Myocyte (in vitro differentiated cells): ENCODE measurements at places on chromosomes 6 and 20.

DNA sequence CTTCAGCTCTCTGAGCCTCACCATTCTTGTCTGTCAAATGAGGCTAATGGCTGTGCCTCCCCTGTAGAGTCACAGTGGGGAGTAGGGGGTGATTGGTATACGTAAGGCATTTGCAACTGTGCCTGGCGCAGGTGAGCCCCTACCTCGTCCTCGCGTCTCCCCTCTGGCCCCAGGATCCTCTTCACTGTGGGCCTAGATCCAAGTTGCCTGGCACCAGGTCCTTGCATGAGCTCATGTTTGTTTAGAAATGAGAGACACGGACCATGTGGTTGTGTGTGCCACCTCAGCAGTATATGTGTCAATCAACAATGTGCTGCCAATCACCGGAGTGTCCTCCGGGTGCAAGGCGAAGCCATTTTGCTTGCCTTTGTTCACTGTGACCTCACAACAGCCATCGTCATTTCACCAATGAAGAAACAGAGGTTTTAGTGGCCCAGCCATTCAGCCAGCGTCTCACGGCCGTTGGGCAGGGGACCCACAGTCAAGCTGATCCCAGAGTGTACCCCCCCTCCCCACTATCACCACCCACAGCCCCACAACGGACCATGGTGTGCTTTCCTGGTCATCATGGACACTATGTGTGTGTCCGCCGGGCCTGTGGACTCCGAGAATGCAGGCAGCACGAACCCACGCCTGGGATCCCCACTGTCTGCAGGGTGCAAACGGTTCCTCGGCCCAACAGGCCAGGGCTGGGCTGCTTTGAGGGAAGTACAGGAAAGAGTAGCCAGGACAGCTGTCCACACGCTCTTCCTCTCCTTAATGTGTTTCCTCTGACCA is 35.9 kb upstream of the STX16 start:
- no peak for DNase-seq

GRCh38 chr6:15475261-15475660 is 187.6 kb downstream of the DTNBP1 start:
- DNase-seq = no peak

- DNase-seq = no peak
Observed at GRCh38 chr20:275791-276190, 14.8 kb downstream of the C20orf96 start.

DNA sequence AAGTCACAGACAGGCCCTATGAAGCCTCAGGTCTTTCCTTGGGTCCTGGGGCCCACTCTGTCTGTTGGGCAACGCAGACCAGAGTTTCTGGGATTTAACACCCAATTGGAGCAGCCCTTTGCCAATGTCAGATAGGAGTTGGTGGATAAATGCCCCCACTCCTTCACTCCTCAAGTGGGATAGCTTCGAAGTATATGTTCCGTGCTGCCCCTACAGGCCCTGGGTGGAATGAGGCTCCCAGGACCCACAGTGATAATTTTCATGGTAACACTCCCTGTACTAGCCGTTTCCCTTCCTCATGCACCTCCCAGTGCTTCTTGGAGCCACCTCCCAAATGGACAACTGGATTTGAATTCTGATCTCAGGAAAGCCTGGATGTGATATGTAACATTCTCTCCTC is 145.4 kb downstream of the FOXA2 start:
- no peak for DNase-seq

DNA sequence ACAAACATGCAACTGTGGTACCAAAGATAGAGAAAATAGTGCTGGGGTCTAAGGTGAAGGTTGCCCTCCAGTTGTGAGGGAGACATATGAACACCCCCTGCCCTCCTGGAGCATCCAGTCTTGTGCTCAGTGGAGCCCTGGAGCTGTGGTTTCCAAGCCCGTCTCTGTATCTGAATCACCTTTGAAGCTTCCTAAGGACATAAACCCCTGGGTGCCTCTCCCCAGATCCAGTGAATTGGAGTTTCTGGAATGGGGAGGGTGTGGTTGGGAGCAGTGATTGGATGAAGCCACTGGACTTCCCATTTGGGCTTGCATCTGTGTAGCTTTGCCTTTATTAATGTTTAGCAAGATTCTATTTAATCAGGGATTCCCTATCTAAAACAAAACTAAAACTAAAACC is 22.4 kb upstream of the E2F3 start:
- no peak for DNase-seq
